ENCODE measurements at places on chromosomes 5 and 9.
A peak's percentile ranks its signal among the peaks of the same experiment; 100 is the strongest.

DNA sequence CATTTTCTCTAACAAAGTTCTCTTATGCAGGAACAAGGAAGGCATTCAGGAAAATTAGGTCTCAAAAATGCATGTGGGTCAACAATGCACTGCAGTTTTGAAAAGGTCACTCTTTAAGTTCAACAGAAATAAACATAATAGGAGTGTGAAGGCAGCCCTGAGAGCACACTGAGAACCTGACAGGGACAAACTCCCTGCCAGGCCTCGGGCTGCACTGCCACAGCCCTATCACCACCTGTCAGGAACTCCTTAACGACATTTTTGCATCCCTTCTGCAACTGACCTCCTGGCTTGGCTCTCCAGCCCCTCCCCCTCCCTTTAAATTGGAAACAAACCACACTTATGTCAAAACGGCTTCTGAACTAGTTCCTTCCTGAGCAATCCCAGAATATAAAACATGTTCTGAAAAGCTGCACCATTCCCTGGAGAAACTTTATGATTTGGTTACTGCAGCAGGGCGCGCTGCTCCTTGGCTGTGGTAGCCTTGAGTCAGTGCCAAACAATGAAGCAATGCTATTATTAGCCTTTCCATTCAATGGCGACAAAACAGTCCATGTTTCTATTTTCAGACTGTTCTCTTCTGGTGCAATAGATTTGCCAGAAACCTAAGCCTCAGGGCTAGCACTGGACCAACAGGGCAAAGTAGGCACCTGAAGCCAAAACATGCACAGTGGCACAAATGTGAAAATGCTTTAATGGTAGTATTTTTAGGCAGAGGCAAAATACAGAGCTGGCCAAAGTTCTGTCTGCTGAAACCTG lies 160.1 kb upstream of the ZNF608 start:
- no peak for DNase-seq

DNA sequence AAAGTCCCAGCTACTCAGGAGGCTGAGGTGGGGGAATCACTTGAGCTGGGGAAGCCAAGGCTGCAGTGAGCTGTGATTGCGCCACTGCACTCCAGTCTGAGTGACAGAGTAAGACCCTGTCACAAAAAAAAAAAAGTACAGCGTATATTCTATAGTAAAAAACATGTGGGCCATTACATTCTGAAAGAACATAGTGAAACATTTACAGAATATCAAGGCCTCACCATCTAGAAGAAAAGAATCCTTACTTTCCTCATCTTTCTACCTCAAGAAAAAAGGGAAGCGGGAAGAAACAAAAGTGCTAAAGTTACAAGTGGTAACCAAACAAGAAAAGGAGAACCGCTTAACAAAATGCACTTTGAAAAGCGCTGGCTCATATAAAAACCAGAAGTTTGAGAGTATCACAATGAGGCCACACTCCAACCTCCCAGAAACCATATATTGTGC lies 5.7 kb upstream of the SYK start:
- no peak for DNase-seq

DNA sequence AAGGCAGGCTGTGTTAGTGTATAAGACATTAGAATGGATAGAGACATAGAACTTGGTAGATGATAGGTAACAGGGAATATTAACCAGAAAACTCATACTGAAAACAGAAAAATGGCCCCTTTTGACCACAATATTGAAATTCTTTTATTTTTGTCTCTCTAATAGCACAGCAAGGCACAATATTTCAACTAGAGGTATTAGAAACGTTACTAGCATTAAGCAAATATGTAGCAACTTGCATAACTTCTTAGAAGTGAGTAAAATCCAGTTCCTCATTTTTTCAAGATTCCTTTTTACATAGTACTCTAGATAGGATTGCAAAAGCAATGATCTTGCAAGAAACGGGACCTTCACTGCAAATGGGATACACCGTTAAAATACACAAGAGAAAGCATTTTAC lies 102.7 kb upstream of the VCAN start:
- no peak for DNase-seq

- DNase-seq, result no peak
Measured at GRCh38 chr9:131879181-131879910, 139.5 kb upstream of the RAPGEF1 start.

DNA sequence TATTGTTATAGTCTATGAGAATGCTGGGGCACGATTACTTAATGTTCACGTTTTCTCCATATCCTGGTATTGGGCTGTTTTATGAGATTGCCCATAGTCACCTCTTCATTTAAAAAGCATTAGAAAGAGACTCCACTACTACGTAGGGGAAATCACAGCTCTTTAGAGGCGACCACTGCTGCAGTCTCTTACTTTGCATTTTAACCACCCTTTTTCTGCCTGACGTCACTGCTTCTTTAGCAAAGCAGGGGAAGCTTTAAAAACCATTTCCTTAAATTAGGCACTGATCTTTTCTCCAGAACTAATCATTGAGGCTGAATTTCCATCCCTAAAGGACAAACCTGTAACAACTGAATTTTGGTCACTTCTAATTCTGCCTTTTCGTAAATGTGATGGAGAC lies 38.9 kb downstream of the ZNF608 start:
- DNase-seq, result no peak

DNA sequence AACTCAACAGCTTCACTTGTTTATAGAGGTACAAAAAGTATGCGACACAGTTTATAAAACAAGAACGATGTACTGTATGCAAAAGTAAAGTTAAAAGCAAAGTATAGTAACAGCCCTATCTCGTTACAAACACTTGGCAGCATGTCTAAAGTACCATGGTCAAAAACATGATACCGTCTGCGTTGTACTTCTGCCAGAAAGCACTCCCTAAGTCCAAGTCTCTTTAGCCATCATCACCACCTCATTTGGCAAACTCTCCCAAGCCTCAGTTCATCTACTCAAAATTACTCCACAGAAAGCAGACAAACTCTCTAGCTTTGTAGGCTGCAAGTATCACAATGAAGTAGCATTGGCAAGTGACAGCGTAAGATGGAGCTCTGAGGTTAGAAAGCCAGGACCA lies 73.4 kb downstream of the NFIB start:
- no peak for DNase-seq

GRCh38 chr5:135566422-135567400 lies 12.1 kb downstream of the CXCL14 start:
- no peak for DNase-seq

- DNase-seq, result no peak
Measured at GRCh38 chr9:131405428-131405827, 11.5 kb downstream of the PRRC2B start.

GRCh38 chr5:140240987-140241706 lies 61.8 kb downstream of the PFDN1 start:
- DNase-seq, result no peak

- no peak for DNase-seq
Measured at GRCh38 chr5:98540056-98540455, 233.4 kb upstream of the RGMB start.

DNA sequence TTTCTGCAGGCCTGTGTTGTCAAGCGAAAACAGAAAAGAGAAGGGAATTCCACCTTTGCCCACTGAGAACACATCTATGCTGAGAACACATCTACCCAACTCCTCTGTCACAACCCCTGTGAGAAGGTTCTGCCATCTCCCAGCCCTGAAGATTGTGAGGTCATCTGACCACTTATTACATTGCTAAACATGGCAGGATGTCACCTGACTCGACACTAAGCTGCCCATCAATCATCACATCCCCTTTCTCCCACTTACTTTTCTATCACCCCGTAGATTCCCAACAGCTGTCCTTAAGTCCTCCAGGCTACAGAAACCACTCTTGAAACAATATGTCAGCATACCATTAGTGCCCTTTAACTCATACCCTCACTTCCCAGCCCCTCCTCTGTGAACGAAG lies 64.2 kb upstream of the PRSS3 start:
- no peak for DNase-seq

DNA sequence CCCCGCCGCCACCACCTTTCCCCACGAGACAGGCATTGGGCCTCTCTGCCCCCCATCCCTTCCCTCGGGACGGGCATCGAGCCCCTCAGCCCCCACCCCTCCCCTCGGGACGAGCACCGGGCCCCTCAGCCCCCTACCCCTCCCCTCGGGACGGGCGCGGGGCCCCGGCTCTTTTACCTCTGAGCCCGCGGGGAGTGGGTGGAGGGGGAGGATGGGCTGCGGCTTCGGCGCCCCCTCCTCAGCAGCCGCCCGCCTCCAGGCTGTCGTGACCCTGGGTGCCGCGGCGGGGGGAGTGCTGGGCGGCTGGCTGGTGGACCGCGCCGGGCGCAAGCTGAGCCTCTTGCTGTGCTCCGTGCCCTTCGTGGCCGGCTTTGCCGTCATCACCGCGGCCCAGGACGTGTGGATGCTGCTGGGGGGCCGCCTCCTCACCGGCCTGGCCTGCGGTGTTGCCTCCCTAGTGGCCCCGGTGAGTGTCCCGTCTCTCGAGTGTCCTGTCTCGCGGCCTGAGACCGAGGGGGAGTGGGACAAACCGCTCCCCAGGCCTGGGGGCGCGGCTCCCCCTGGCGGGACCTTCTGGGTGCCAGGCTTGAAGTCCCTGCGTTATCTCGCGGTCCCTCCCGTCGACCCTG lies 791 bp downstream of the SLC2A8 start:
- peak; percentile 16 for DNase-seq

DNA sequence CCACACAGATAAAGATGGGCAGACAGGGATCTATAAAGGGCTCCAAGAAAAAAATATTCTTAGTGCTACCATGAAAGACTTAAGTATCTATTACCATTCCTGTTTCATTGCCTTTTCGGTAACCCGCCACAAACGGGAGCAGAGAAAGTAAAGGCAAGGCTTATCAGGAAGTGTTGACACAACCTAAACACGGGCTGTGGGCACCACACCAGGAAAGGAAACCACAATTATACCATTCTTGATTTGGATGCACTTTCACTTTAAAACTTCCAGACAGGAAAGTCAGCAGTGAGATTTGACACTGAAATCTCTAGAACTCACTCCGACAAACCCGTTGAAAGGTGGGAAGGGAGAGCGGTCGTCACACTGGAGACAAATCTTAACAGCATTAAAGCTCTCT lies 6.5 kb downstream of the TLE1 start:
- DNase-seq, result no peak

GRCh38 chr9:135885100-135885853 lies 22.1 kb downstream of the CAMSAP1 start:
- no peak for DNase-seq

- no peak for DNase-seq
Measured at GRCh38 chr9:119050281-119050680, 319.0 kb downstream of the BRINP1 start.

DNA sequence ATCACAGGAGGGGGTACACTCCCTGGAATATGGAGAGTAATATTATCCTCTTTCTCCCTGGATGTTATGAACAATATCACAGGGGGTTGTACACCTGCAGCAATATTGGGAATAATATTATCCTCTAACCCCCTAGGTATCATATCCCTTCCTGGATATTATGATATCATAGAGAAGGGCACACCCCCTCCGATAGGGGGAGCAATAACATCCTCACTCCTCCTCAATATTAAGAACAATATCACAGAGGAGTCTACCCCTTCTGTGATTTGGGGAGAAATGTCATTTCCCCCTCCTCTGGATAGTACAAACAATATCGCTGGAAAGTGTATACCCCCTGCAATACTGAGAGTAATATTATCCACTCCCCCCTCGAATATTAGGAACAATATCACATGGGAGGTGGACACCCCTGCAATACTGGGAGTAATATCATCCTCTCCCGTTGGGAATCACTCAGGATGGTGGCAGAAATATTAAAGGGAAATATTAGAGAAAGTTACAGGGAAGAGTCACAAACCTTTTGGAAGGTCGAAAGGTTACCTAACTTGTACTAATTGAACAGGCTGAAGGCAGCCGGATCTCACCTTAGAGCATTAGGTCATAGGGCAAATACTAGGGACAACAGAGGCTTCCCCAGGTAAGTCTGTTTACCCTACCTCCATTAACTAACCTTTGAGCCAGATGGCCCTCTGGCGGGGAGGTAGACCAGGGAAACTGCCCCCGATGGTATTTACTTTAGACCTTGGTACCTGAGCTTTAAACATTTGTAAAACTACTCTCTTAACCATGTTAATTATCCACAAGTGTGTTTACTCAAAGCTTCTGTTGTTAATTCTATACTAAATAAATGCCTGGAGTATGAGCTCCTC lies 57.5 kb upstream of the FREM1 start:
- no peak for DNase-seq

DNA sequence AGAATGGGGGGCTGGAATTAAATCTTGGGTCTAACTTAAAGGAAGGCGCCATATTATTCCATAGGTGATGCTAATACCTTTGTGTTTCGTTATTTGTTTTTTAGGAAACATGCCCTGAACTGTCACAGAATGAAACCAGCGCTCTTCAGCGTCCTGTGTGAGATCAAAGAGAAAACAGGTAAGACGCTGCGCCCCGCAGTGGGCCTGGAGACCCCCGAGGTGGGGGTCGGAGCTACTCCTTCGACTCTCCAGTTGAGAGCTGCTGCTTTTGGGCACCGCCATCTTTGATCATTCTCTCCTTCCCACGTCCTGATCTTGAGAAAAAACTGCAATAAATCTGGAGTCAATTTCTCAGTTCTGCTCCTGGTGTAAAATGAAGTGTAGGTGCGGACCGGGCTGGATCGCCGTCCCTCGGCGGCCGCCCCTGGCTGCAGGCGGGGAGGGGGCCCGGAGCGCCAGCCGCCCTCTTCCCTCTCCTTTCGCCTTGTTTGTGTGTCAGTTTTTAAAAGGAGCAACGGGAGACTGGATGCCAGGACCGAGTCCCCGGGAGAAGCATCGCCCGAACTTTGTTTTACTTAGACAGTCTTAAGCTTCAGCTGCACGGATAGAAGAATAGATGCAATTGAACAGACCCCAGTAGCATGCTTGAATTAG lies 1.4 kb downstream of the PBX3 start:
- DNase-seq, result no peak

DNA sequence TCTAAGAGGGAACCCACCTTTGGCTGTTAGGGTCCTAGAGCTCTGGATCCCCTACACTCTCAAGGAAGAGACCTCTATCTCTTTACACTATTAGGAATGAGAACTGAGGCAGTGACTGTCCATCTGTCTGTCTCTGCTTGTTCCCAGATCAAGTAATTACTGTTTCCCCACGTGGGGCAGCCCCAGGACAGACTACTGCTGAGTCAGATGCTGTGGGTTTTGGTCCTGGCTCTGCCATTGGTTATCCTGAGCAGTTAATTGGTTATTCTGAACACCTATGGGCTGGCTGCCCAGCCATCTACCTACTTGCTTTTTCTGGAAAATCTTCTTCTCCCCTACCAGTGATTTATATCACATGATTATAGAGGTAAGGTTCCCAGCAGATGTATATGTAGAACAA lies 33.3 kb downstream of the FBXO10 start:
- DNase-seq, result no peak
